Kidney tubule cell (primary cell): ENCODE measurements at places on chromosomes 6 and 20.
A peak's percentile ranks its signal among the peaks of the same experiment; 100 is the strongest.

GRCh38 chr20:56872620-56873458 is 243.7 kb downstream of the TFAP2C start:
- no peak for DNase-seq

DNA sequence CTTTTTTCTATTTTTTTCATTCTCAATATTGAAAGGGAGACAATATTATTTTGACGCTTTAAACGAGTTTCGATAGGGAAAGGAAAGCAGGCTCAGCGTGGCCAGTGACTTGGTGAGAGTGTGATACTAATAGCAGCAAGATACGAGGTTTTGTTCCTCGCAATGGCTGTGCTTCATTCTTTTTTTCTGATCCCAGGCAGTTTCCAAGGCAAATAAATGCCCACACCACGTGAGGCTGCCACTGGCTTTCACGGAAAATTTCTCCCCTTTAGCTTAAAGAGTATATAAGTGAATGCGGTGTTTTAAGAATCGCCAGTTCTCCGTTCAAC is 196.4 kb upstream of the ZNF184 start:
- DNase-seq: no peak

DNA sequence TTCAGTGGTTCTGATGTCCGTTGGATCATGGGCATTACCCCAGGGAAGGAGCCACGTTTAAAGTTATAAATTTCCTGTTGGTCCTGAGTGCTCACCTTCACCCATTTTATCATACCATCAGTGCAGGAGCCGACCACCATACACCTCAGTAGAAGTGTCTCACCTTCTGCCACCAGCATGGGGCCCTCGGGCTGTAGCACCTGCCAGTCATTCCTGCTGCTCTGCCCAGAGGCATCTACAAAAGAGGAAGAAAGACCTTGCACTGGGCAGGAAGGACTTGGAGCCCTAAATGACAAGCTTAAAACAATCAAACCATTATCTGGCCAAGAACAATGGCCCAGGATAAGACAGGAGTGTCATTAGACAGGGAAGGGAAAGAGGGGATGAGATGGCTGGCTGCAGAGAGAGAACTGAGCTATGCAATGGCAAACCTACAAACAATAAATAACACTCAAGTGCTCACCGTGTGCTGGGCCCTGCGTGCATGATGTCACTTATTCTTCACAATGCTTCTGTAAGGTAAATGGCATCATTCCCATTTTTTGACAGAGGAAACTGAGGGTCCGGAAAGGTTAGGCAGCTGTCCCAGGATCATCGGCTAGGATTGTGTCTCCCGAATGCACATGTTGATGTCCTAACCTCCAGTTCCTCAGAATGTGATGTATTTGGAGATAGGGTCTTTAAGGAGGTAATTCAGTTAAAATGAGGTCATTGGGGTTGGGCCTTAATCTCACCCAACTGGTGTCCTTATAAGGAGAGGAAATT is 11.2 kb downstream of the SIRPB2 start:
- no peak for DNase-seq

GRCh38 chr6:36368921-36369865 is 18.3 kb downstream of the ETV7 start:
- peak; percentile 83 for DNase-seq

DNA sequence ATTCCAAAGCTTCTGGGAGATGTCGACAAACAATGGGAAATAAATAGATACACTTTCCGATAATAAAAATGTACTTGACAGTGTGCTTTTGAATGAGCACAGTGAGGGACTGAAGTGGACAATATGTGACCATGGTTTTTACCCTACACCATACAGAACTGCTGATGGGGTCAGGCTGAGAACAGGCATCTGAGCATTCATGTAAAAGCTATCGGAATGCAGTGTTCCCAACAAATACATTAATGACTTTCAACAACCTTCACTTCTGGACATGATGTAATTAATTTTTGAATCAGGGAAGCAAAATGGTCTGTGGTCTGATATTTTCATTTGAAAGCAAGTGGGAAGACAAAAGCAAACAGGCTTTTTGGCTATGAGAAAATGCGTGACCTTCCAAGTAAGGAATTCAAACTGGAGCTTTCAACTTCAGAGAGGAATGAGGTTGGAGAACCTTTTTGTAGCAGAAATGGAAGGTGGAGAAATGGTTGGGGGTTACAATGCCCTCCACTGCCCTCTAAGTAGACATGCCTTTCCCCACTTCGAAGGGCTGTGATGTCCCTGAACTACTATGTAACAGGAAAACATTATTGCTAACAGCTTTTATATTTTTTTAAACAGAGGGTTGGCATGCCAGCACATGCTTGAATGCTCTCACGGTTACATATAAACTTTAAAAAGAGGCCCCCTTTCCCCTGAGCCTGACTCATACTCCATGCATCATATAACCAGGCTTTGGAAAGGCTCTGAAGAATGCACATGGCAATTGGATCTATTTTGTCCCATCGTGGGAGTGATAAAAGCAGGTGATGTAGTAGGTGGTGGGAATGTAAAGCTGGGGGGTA is 203.5 kb upstream of the CITED2 start:
- DNase-seq: peak; percentile 97

- DNase-seq: no peak
These were observed 22.0 kb upstream of the RIPK1 start for GRCh38 chr6:3046295-3046694.

DNA sequence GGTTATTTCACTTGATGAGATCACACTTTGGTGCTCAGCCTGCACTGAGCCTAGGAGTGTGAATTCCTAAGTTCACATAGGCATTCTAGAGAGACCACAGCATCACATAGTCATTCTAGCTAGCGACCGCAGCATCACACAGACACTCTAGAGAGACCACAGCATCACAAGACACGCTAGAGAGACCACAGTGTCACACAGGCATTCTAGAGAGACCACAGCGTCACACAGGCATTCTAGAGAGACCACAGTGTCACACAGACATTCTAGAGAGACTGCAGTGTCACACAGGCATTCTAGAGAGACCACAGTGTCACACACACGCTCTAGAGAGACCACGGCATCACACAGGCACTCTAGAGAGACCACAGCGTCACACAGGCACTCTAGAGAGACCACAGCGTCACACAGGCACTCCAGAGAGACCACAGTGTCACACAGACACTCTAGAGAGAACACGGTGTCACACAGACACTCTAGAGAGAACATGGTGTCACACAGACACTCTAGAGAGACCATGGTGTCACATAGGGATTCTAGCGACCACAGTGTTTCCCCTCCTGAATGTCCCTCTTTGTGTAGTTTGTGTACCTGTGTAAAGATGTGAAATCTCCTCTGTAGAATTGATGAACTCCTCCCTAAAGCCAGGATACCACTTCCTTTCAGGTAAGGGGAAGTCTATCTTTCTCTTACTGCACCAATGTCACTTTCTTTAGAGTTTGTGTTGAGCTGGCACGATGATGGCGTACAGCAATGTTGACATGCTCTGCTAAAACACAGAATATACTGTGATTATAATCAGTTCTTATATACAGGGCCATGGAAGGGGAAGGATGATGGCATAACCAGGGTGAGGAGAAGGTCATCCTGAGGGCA is 169.4 kb downstream of the ZDHHC14 start:
- peak; percentile 52 for DNase-seq

DNA sequence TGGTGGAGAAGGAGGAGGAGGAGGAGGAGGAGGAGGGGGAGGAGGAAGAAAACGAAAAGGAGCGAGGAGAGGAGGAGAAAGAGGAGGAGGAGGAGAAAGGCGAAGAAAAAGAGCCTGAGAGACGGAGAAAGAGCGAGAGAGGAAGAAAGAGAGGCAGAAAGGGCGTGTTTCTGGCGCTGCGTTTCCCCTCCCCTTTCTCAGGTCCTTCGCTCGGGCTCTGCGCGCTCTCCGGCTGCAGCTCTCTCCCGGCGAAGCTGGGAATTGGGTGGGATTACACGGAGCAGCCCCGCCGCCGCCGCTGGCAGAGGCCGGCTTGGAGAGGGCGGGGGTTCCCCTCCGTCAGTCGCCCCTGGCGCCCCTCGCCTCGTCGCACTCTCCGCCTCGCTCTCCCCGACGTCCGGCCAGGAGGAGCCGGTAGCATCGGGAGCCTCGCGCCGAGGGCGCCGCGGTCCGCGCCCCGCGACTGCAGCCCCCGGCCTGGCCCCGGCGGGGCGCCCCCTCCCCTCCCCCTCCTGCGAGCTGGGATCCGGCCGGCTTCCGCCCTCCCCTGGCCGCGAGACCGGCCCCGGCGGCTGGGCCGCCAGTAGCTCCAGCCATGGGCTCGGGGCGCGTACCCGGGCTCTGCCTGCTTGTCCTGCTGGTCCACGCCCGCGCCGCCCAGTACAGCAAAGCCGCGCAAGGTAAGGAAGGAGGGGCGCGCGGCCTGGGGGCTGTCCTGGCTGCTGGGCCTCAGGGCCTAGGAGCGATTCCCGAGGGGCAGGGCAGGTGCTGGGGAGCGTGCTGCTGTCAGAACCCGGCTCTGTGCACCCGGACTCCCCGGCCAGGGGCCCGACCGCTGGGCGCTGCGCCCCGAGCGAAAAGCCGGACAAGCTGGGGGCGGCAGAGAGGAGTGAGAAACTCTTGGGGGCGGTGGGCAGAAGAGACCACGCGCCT is at the start of gene SCUBE3:
Gene SCUBE3, plus strand, starts transcription at position 133 of the 933 bp plus-strand sequence. Its CDS starts 463 bp downstream, at position 596.
- peak; percentile 31 for DNase-seq

- no peak for DNase-seq
These were observed 21.6 kb upstream of the CCN2 start for GRCh38 chr6:131972741-131973140.

DNA sequence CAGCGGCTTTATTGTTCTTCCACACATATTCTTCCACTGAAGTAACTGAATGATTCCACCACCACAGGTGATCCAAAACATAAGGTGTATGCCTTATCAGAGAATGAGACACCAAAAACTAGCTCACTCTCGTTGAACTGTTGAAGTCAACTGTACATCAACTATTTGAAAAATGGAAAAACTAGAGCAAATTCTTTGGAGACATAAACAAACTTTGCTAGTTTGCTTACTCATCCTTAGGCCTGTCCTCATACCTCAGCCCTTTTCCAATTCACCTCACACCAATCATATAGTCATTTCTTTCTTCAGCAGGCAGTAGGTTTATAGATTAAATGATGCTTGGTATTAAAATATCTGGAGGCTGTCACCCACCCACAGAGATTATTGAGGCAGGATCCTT is 77.1 kb upstream of the RNF217 start:
- DNase-seq: no peak

- no peak for DNase-seq
These were observed 46.1 kb downstream of the MYO6 start for GRCh38 chr6:75794954-75795739.

- no peak for DNase-seq
These were observed 238.9 kb downstream of the ERMARD start for GRCh38 chr6:169990095-169991030.
